ENCODE measurements at places on chromosomes 1 and 21. TPM values are rescaled to one million over a fixed set of nuclear protein-coding genes. Genes with fewer than 3 reads are reported as not detected.

- no peak for DNase-seq
Measured at GRCh38 chr1:53270107-53270506, 31.8 kb upstream of the MAGOH start.

- DNase-seq = no peak
Measured at GRCh38 chr1:218365226-218365999, 20.3 kb downstream of the TGFB2 start.

DNA sequence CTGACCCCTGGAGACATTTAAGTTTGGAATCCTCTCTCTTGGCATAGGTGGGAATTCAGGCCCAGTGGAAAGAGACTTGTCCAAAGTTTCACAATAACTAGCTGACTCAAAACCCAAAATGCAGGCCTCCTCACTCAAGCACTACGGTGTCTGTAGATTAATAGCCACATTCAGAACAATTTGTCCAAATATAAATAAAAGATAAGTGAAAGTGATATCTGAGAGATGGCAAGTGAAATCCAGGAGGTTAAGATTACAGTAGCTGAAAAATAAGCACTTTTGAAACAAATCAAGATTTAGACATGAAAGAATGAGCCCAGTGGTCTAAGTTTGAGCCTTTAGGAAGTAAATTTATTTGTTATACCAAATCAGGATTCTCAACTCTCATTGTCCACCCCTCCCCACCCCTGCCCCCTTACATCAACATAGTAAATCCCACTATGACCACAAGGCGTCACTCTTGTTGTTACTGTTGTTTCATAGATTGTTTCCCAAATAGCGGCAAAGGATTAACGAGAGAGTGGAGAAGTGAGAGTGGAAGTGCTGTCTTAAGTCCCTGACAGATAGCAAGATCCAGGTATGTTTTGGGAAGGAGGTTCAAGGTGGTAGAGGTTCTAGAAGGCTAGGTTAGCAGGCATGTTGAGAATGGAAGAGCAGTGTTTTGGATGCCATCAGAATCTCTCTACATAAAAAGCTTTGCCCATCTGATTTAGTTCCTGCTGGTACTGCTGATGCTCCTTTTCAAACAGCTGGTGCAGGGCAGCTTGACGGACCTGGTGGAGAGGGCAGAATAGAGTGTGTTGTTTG, 7.1 kb upstream of the TPM3 start:
- DNase-seq = peak; percentile 48

Gene FCGR1A
- 1.0 TPM for polyA plus RNA-seq

- no peak for DNase-seq
Measured at GRCh38 chr1:248686815-248687214, 15.8 kb downstream of the OR14I1 start.

Gene TCHH
- 0.05 TPM for polyA plus RNA-seq

DNA sequence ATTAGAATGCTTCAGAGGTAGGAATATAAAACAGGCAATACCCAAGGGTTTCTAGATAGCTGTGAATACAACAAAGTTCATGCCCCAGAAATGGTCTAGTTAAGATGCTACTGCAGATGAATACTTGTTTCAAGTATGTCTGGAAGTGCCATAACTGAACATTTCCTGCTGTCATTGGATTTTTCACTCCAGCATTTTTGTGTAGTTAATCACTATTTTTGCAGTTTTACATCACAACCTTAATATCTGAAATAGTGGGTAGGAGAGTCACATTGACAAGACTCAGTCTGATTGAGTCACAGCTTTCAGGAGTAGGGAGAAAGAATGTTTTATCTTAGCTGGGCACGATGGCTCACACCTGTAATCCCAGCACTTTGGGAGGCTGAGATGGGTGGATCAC, 126.4 kb upstream of the C1orf21 start:
- DNase-seq = no peak

Gene FAM43B
- polyA plus RNA-seq = 1.3 TPM

DNA sequence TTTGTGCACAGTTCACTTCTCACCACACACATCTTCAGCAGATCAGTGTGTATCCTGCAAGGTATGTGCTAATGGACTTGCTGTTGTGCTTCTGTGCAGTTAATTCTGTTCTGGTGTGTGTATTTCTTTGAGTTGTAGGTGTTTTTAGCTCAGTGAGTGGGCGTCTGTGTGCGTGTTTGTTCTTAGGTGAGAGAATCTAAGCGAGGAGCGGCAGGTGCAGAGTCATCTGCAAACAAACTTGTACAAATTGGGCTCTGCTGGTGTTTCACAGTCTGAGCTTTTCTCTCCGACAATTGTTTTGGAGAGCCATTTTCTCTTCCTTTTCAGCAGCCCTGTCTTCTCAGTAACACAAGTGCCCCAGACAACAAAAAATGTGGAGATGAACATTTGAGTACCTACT, 43.6 kb downstream of the ACP6 start:
- DNase-seq = no peak

Gene SYDE2
- polyA plus RNA-seq = 8.8 TPM

- no peak for DNase-seq
Measured at GRCh38 chr1:218695525-218695924, 350.4 kb downstream of the TGFB2 start.

DNA sequence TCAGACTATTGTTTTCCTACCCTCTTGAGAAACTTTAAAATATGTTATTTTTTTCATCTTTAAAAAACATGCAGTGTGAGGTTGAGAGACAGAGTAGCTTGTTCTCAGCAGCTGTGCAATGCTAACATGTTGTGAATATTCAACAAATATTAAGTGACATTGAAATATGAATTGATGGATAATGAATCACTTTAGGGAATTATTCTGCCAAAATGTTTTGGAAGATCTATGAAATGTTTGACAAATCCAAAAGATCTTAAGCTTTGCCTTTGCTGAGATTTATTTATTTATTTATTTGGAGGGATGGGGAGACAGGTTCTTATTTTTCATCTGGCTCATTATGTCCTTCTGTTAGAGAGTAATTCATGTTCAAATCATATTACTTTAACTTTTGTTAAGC, 680.1 kb upstream of the CXADR start:
- no peak for DNase-seq

Gene CRP
- polyA plus RNA-seq = not detected

- no peak for DNase-seq
Measured at GRCh38 chr1:186014370-186015037, 280.3 kb downstream of the HMCN1 start.

All from right renal pelvis (tissue), 4 donors.